Hepatocyte (in vitro differentiated cells): ENCODE measurements at places on chromosomes 12 and 14. TPM values are rescaled to one million over a fixed set of nuclear protein-coding genes. Genes with fewer than 3 reads are reported as not detected.

Gene NPAS3
- total RNA-seq = 0.64 and 1.1 TPM in 2 replicates

Gene DCN
- total RNA-seq = 1,789 and 1,996 TPM in 2 replicates

- no peaks in the 10 kb centered on the region for H3K36me3 ChIP-seq
- H3K4me3 ChIP-seq = no peak overlapping the region
- DNase-seq = no peak
- no peak overlapping the region for H3K27ac ChIP-seq
Measured at GRCh38 chr12:79871621-79872020, 63.3 kb downstream of the PPP1R12A start.

- H3K27ac ChIP-seq = no peak overlapping the region
- DNase-seq = no peak
- H3K4me3 ChIP-seq = no peak overlapping the region
- H3K27me3 ChIP-seq = no peaks in the 10 kb centered on the region
Measured at GRCh38 chr12:3117144-3117581, 40.0 kb downstream of the TSPAN9 start.

GRCh38 chr12:4164559-4165558, 108.7 kb upstream of the CCND2 start:
- H3K4me3 ChIP-seq = peak overlapping the region; percentile 24
- no peaks in the 10 kb centered on the region for H3K36me3 ChIP-seq
- peak overlapping the region; percentile 97 for H3K27ac ChIP-seq
- H3K4me1 ChIP-seq = peaks cover 6% of the 10 kb centered on the region
- H3K27me3 ChIP-seq = no peaks in the 10 kb centered on the region
- DNase-seq = peak; percentile 75

Gene CDCA4
- total RNA-seq = 13.6 and 15.7 TPM in 2 replicates

DNA sequence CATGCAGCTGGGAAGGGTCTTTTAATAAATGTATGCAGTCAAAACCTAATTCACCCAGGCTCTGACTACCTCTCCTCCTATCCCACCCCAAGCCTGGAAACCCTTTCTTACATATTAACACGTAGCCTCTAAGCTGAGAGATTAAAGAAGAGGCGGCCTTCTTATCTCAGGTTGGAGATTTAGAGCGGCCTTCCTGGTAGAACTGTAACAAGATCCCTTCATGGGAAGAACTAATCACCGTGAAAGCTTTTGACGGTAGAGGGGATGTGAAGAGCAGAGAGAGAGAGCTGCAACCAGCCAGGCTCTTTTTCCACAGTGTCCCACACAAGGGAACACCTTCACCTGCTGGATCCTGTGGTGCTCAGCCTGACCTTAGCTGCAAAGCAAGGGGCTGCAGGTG, 367.4 kb downstream of the MED13L start:
- no peaks in the 10 kb centered on the region for H3K4me1 ChIP-seq
- no peaks in the 10 kb centered on the region for H3K27me3 ChIP-seq
- H3K27ac ChIP-seq = no peak overlapping the region
- DNase-seq = no peak
- H3K36me3 ChIP-seq = no peaks in the 10 kb centered on the region
- H3K4me3 ChIP-seq = no peak overlapping the region

GRCh38 chr12:100951756-100952155, 157.2 kb downstream of the ANO4 start:
- H3K27ac ChIP-seq = peak overlapping the region; percentile 11
- DNase-seq = no peak
- H3K36me3 ChIP-seq = no peaks in the 10 kb centered on the region
- no peaks in the 10 kb centered on the region for H3K27me3 ChIP-seq

- DNase-seq = no peak
- H3K4me3 ChIP-seq = no peak overlapping the region
Measured at GRCh38 chr12:53577941-53578352, 48.2 kb downstream of the ATF7 start.

- no peak overlapping the region for H3K27ac ChIP-seq
- no peaks in the 10 kb centered on the region for H3K36me3 ChIP-seq
- H3K4me3 ChIP-seq = no peak overlapping the region
- H3K4me1 ChIP-seq = peaks cover 5% of the 10 kb centered on the region
- no peak for DNase-seq
Measured at GRCh38 chr12:75656648-75657047, 145.2 kb upstream of the KRR1 start.

GRCh38 chr12:113997365-113997764, 31.2 kb upstream of the RBM19 start:
- H3K27me3 ChIP-seq = peaks cover 18% of the 10 kb centered on the region
- no peaks in the 10 kb centered on the region for H3K4me1 ChIP-seq
- no peak overlapping the region for H3K27ac ChIP-seq
- H3K4me3 ChIP-seq = no peak overlapping the region

Gene SIX6
- total RNA-seq = not detected in 2 replicates

Gene AQP2
- 0.08 and 1.4 TPM in 2 replicates for total RNA-seq

DNA sequence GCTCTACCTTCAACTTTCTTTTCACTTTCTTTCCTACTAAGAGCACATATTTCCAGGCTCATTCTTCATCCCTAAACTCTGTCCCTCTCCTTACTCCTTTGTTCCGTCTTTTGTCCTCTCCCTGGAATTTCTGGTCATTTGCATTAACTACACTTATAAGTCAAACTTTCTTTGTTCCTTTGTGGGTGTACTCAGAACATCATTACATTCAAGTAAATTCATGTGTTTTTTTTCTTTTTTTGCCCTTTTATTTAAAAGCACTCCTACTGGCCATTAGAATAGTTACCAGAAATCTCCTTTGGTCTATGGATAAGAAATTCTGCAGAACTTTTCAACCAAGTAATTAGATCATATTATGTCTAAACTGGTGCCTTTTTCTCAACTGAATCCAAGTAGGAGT, 802.6 kb downstream of the DIO2 start:
- no peaks in the 10 kb centered on the region for H3K4me1 ChIP-seq
- H3K27me3 ChIP-seq = no peaks in the 10 kb centered on the region
- H3K27ac ChIP-seq = no peak overlapping the region
- DNase-seq = no peak
